ENCODE measurements at places on chromosomes 7 and 10. TPM values are rescaled to one million over a fixed set of nuclear protein-coding genes. Genes with fewer than 3 reads are reported as not detected.
A peak's percentile ranks its signal among the peaks of the same experiment; 100 is the strongest.

Gene GATAD1
- total RNA-seq, result 16.2 TPM

Gene KIAA1217
- total RNA-seq, result 10.9 TPM

Gene RADIL
- total RNA-seq, result 0.52 TPM

Gene CALML3
- not detected for total RNA-seq

Gene NYAP1
- 0.15 TPM for total RNA-seq

Gene WASL
- total RNA-seq, result 18.7 TPM

Gene HECTD2
- total RNA-seq, result 5.2 TPM

Gene UCMA
- total RNA-seq, result not detected

Gene ICA1
- total RNA-seq, result not detected

DNA sequence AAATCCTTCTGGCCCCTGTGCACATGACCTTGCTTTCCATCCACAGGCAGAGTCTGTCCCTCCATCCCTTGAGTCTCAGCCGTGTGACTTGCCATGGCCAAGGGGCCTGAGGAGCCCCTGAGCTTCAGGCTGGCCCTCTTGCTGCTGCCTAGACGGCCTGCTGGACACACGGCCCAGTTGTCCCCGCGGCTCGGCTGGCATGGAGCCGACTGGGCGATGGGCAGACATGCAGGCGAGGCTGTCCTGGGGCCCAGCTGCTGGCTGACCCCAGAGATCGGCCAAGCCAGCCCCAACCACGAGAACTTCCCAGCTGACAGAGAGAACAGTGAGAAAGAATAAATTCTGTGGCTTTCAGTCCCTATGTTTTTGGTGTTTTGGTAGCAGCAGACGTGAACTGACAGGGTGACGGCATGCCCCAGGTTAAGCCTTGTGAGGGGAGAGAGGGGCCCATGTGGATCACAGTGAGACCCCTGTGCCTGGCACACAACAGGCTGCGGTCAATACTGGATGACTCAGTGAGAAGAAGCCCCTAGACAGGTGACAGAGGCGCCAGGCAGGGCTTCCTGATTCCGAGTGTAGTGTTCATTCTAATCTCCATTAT is 11.7 kb downstream of the PRKAG2 start:
- H3K36me3 ChIP-seq, result no peaks in the 10 kb centered on the region
- H3K4me1 ChIP-seq, result peaks cover 2% of the 10 kb centered on the region
- DNase-seq, result no peak

DNA sequence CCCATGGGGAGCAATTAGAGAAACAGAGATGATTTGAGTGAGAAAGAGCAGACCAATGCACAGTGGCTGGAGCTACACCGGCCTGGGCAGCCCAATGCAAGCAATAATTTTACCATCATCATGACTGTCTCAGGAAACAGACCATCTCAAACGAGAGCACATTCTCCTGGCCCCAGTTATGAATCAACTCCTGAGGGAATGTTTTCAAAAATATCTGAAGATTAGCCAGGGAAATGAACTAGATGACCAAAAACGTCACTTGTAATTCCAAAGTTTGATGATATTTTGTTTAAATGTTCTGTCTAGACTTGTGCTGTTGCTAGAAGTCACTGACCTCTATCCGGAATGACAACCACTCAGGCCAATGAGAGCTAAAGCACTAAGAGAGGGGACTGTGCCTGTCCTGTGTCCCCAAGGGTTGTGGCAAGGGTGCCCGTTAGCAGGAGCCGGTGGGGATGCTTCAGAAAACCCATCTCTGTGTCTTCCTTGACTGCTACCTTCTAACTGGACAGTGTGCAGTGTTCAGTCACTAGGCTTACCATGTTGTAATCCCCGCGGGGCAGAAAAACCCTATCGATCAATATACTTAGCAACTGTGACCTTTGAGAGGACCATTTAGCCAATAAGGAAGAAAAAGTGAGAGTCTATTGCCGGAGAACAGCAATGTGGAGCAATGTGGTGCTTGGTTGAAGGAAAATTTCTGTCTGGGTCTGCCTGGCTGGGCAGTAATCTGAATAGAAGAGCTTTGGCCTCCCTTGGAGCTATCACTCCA is 202.4 kb downstream of the ADAM12 start:
- no peaks in the 10 kb centered on the region for H3K36me3 ChIP-seq
- DNase-seq, result no peak
- H3K27ac ChIP-seq, result no peak overlapping the region
- H3K27me3 ChIP-seq, result peaks cover 22% of the 10 kb centered on the region

- H3K27me3 ChIP-seq, result no peaks in the 10 kb centered on the region
- no peak overlapping the region for H3K27ac ChIP-seq
- no peaks in the 10 kb centered on the region for H3K36me3 ChIP-seq
- no peaks in the 10 kb centered on the region for H3K4me1 ChIP-seq
These were observed 17.0 kb downstream of the FRMPD2 start for GRCh38 chr10:48257407-48257961.

DNA sequence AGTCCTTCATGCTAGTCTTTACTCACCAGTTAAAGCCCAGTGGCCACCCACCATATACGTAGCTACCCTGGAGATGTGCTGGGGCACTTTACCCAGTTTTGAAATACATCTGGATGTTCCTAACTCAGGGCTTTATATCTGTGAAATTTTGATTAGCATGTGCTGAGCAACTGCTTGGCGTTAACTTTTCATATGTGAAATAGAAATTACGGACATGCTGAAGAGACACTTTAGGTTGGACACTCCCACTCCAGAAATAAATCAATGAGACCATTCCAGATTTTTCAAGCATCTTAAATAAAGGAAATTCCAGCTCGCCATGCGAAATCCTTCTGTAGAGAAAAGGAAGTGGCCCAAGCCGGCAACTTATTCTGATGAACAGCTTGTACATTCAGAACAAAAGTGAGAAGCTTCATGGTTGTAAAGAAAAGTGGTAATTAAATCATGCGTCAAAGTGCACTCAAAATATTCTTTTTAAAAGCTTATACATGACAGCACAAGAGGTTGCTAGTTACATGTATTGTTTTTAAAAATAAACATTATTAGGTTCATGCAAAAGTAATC is 153.5 kb upstream of the ITGB1 start:
- no peaks in the 10 kb centered on the region for H3K36me3 ChIP-seq
- H3K4me3 ChIP-seq, result no peak overlapping the region
- no peak for DNase-seq
- no peak overlapping the region for H3K27ac ChIP-seq
- peaks cover 8% of the 10 kb centered on the region for H3K4me1 ChIP-seq

DNA sequence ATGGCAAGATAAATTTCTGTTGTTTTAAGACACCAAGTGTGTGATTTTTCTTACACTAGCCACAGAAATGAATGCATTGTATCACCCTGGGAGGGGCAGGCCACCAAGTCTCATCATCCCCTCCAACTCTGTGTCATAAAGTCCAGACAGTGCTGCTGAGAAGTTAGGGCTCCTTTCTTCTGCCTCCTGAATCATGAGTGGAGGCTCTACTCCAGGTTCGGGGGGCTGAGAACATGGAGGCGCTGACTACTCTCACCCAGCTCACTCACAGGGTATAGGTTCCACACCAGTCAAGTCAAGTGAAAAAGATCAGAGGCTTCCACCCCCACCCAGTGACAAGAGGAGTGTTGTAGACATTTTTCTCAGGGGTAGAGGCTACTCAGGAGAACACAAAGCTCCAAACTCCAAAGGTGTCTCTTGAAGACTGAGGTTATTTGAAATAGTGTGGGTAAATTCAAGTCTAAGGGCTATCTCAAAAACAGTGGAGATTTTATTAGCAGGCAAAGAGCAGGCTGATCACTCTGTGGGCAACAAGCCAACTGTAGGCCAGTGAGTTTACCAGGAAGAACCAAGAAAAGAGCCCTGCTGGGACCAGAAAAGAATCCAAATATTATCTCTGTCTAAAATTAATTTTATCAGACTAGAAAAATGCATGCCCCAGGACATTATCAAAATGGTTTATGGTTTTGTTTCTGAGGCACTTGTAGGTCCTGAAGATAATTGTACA is 118.6 kb upstream of the RET start:
- H3K27ac ChIP-seq, result no peak overlapping the region
- H3K4me1 ChIP-seq, result no peaks in the 10 kb centered on the region
- peaks cover 6% of the 10 kb centered on the region for H3K27me3 ChIP-seq
- H3K4me3 ChIP-seq, result no peak overlapping the region
- H3K36me3 ChIP-seq, result no peaks in the 10 kb centered on the region
- no peak for DNase-seq

GRCh38 chr10:72615970-72616369 is 9.9 kb downstream of the MICU1 start:
- no peak for DNase-seq
- H3K4me3 ChIP-seq, result no peak overlapping the region
- H3K27ac ChIP-seq, result no peak overlapping the region
- H3K4me1 ChIP-seq, result peaks cover 23% of the 10 kb centered on the region
- H3K36me3 ChIP-seq, result no peaks in the 10 kb centered on the region
- H3K27me3 ChIP-seq, result no peaks in the 10 kb centered on the region

DNA sequence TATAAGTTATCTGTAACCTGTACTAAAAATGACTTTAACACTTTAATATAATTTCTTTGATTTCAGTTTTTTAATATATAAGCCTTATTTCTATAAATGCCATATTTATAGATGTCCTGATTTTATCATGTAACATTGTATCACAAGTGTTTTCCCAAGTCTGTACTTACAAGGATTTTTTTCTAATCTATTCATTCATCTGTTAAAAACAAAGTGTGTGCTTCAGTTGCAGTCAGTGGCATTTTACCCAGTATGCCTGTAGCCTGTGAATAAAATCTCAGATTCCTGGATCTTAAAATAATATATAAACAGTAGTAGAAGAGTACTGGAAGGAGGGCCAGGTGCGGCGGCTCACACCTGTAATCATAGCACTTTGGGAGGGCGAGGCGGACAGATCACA is 17.4 kb downstream of the PRKRIP1 start:
- no peak overlapping the region for H3K27ac ChIP-seq
- no peaks in the 10 kb centered on the region for H3K27me3 ChIP-seq
- no peaks in the 10 kb centered on the region for H3K4me1 ChIP-seq

DNA sequence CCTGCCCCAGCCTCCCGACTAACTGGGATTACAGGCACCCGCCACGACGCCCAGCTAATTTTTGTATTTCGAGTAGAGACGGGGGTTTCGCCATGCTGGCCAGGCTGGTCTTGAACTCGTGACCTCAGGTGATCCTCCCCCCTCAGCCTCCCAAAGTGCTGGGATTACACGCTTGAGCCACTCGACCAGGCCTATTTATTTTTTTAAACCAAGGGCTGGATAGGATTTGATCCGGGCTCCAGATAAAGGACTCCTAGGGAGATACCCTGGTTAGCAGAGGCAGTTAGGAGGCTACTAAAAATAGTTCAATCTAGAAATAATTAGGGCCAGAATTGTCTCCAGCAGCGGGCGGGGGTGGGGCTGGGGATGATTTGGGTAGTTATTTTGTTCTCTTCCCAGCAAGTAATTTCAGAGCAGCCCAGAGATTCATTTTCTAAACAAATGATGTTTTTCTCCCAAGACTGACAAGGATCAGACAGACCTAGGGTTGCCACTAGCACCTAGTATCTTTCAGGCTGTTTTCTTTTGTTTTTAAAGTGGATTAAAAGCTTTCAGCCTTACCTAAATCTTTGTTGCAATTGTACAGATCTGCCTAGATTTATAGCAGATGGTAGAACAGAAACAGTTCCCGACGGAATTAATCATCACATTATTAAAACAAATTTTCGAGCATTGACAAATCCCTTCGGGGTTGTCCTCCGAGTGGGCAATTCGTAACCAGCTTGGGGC is 859 bp upstream of the SMC3 start:
- H3K4me3 ChIP-seq, result peak overlapping the region; percentile 33
- peak overlapping the region; percentile 93 for H3K27ac ChIP-seq
- H3K27me3 ChIP-seq, result peaks cover 10% of the 10 kb centered on the region
- DNase-seq, result no peak
- H3K4me1 ChIP-seq, result peaks cover 38% of the 10 kb centered on the region
- no peaks in the 10 kb centered on the region for H3K36me3 ChIP-seq

DNA sequence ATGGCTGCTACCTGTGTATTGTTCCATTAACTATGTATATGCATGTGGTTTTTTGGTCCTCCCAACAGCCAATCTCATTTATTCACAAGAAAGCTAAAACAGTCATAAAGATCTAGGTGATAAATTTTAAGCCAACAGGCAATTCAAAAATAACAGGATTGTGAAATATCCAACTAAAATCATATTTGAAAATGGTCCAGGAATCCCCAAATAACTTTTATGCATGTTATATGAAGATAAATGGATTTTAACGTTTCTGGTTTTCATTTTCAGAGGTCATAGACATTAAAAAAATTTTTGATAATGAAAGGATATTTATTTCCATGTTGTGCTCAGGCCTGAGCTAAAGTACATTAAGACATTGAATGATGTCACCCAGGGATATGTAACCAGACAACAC is 96.8 kb upstream of the JAZF1 start:
- no peaks in the 10 kb centered on the region for H3K27me3 ChIP-seq
- no peak overlapping the region for H3K27ac ChIP-seq
- H3K4me1 ChIP-seq, result no peaks in the 10 kb centered on the region
- H3K4me3 ChIP-seq, result no peak overlapping the region

DNA sequence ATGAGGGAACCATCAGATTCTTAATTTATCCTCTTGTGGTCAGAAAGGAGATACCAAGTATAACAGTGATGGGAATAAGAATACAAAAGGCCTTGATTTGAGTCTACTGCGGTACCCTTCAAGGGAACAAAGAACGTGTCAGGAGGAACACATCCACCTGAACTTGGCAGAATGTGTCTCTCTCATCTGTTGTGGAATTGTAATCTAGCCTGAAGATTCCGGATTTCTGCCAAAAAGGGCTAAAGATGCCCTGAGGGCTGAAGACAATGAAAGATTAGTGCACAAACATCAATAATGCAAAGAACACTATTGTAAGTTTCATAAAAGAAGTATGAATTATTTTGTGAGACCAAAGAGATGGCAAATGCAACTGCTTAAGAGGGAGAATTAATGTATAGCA is 134.8 kb downstream of the RELN start:
- no peaks in the 10 kb centered on the region for H3K4me1 ChIP-seq
- no peak overlapping the region for H3K4me3 ChIP-seq
- H3K36me3 ChIP-seq, result no peaks in the 10 kb centered on the region
- no peak overlapping the region for H3K27ac ChIP-seq
- H3K27me3 ChIP-seq, result no peaks in the 10 kb centered on the region

- no peaks in the 10 kb centered on the region for H3K36me3 ChIP-seq
- H3K27me3 ChIP-seq, result no peaks in the 10 kb centered on the region
These were observed 111.8 kb upstream of the FOXP2 start for GRCh38 chr7:114302858-114303257.

DNA sequence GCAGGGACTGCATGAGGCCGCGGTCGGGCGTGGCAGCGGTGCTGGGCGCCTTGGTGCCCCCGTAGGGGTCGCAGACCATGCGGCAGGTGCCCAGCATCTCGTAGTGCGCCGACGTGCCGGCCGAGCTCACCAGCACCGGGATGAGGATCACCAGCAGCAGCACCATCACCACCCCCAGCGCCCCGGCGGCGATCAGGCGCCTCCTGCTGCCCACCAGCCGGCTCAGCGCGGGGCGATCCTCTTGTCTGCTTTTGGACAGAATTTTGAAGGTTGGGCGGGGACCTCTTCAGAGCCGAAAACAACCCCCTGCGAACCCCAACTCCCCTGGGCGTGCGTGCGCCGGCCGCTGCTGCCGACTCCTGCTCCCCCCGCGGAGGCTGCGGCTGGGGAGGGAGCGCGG is 779 bp downstream of the C1QL3 start:
- H3K27ac ChIP-seq, result no peak overlapping the region
- no peak for DNase-seq
- H3K27me3 ChIP-seq, result peaks cover 30% of the 10 kb centered on the region
- H3K36me3 ChIP-seq, result no peaks in the 10 kb centered on the region

Data from HepG2 (cell line).